ENCODE measurements at places on chromosomes 11 and 22. TPM values are rescaled to one million over a fixed set of nuclear protein-coding genes. Genes with fewer than 3 reads are reported as not detected.

TRIM22 gene
- total RNA-seq: 15.5 TPM

LINC01488 gene
- not detected for total RNA-seq

ANGPTL5 gene
- not detected for total RNA-seq

GDPD4 gene
- not detected for total RNA-seq

KIAA0930 gene
- total RNA-seq: 33.6 TPM

CSRP3 gene
- total RNA-seq: not detected

Data from pericardium fibroblast (primary cell).